ENCODE measurements at places on chromosomes 5 and 9.

DNA sequence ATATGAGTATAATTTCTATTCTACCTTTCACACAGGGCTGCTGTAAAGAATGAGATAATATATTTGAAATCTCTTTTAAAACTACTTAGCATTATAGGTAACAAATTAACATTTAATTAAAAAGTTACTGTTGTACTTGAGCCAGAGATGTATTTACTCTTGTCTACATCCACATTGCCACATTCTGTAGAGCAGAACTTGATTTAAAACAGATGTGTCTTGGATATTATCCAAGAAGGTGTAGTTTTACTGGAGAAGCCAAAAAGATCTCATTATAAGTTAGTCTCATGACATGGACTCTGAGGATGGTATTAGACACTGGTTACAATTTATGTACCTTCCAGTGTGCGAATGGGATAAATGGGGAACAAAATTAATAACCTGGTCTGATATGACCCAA lies 293.1 kb upstream of the CCNH start:
- peak; percentile 4 for DNase-seq

DNA sequence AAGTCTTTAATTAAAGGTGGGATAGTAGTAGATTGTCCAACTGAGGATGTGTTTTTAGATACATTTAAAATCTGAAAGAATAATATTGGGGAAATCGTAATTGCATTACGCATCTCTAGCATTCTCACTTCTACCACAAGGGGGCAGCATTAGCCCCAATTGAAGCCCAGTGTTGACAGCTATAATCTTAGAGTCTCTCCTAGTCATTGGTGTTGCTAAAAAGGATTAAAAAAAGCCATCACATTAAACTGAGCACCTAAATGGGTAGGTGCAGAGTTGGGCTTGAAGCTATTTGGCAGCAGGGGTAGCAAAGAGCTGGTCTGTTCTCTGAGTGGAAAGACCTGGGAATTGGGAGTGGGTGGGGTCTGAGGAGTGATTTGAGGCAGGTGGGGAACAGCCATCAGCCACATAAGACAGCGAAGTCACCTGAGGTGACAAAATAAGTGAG lies 177.2 kb downstream of the OSTF1 start:
- DNase-seq: no peak

DNA sequence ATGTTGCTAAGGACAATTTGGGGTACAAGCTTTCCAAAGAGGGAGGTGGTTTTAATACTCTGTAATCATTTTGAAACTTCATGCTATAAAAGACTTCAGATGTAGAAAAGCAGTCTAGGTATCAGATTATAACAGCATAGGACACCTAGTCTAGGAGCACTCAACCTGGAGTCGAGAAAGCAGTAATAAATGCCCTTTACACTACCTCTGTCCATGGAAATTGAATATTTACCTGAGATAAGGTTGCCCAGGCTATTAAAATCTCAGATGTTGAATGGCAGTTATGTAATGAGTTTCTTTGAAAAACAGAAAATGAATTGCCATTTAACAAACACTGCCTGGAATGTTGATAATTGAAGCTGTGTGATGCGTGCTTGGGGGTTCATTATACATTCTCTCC lies 561.8 kb upstream of the DMAC1 start:
- no peak for DNase-seq

GRCh38 chr5:141807329-141807728 lies 70.9 kb downstream of the PCDH1 start:
- no peak for DNase-seq

DNA sequence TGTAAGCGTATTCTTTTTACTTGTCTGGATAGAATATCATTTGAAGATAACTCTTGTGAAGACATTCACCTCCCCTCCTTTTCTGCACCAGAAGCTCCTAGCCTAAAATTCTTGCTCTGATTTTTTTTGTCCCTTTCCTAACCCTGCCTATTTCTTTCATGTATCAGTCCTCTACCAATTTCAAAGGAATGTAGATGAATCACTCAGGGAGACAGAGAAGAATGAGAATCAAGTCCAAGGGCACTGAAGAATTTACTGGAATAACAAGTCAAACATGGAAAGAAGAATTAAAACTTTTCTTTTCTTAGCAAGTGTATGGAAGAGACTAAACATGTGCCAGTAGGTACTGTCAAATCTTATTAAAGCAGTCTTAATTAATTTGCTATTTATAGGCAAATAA lies 618.7 kb downstream of the DNAH5 start:
- no peak for DNase-seq

DNA sequence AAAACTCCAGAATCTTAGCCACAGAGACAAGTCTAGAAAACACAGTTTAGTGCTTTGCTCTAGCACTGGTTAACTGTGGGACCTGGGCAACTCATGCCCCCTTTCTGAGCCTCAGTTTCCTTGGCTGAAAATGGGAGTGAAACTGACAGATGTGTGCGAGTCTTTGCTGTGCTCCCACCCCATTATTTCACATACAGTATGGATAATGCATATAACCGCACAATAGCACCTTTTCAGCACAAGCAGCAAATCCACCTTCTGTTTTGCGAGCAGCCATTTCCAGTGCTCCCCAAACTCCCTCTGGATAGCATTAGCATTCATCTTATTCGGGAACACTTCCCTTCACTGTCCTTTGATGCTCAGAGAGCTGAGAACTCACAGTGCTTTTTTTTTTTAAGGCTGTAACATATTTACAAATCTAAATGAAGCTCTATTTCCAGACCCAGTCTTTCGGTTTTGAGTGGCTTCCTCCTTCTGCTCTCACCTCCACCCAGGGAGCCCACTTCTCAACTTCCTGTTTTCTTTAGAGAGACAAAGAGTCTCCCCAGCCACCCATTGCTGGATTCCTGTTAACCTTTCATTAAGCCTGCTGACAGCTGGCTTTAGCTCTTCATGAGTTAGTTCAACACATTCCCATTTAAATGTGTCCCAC lies 49.2 kb downstream of the TIMD4 start:
- DNase-seq: no peak

DNA sequence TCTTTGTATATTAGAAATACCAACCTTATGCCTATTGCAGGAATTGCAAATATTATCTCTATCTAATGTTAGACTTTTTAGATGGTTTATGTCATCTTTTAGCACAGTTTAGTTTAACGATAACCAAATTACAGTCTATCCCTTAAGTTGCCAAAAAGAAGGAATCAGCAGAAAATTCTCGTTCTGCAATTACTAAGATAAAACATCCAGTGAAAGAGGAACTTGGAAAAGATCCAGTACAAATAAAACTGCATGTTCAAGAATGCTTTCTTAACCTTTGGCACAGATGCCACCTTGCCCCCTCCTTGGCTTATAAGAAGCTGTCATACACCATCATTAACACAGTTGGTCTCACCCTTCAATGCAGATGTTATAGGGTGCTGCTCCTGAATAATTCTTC lies 124.0 kb downstream of the SEMA5A start:
- no peak for DNase-seq

DNA sequence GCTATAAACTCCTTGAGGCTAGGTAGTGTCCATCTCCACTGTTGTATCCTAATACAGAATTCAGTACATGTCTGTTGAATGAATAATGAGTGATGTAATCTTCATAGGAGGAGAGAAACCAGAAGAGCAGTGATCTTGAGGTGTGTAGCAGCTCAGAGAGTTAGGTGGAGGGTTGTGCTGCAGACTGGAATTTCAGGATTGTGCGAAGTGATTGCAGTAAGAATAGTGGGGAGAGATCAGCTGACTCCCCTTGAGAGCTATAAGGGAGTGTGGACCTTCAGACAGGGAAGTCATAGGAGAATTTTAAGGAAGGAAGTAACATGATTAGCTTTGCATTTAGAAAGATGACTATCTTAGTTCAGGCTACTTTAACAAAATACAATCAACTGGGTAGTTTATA lies 4.4 kb downstream of the SNX24 start:
- DNase-seq: no peak

- no peak for DNase-seq
Measured at GRCh38 chr9:80378669-80379293, 807.0 kb downstream of the TLE4 start.

GRCh38 chr5:14627270-14627669 lies 37.2 kb upstream of the OTULIN start:
- no peak for DNase-seq

DNA sequence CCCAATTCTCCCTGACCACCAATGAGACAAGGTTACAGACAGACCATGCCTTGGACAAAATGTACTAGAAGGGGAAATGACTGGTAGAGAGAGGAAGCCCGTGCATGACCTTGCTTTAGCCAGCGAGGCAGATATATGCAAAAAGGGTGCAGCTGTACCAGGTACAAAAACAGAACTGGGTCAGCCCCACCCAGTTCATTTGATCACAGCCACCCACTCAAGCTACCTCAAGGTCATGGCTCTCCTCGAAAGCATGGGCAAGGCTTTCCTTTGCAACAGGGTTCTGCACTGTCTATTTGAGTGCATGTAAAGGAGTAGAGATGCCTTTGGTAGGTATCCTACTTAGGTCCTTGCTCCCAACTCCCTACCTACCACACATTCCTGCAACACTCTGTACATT lies 33.3 kb downstream of the TLE1 start:
- DNase-seq: no peak

DNA sequence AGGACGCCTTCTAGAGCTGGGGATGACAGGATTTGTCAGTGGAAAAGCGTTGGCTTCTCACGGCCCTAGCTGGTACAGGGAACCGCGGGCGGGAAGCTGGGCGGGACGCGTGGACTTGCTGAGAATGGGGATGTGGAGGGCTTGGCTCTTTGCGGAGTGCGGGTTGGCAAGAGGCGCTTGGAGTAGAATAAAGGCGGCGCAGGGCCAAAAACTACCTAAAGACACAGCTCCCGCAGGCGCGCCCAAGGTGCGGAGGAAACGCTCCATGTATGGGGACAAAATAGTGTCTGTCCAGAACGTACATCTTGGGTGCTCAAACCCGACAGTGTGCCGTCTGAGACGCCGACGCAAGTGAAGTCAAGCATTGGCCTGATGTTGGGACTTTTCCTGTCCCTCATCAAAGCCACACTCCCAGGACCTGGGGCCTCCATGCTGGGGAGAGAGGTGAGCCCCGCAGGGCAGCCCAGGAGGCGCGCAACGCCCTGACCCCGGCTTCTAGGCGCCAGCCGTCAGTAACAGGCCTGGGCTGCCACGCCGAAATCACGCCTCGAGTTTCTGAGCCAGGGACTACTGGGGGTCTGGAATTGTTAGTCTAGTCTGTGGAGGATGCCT lies 1.6 kb upstream of the NKX2-5 start:
- DNase-seq: no peak

DNA sequence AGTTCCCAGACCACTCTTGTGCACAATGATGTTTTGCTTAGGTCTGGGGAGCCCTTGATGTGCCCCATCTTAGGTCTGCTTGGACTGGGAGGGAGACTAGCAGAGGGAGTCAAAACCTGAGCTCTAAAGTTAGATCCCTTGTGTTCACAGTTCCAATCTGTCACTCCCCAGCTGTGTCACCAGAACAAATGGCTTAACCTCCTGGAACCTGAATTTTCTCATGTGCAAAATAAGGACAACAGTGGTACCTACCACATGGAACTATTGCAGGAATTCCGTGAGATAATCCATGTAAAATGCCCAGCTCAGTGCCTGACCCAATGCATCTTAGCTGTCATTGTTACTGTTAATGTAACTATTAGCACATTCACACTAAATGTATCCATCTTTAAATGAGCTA lies 45.5 kb downstream of the GALNT10 start:
- DNase-seq: no peak

DNA sequence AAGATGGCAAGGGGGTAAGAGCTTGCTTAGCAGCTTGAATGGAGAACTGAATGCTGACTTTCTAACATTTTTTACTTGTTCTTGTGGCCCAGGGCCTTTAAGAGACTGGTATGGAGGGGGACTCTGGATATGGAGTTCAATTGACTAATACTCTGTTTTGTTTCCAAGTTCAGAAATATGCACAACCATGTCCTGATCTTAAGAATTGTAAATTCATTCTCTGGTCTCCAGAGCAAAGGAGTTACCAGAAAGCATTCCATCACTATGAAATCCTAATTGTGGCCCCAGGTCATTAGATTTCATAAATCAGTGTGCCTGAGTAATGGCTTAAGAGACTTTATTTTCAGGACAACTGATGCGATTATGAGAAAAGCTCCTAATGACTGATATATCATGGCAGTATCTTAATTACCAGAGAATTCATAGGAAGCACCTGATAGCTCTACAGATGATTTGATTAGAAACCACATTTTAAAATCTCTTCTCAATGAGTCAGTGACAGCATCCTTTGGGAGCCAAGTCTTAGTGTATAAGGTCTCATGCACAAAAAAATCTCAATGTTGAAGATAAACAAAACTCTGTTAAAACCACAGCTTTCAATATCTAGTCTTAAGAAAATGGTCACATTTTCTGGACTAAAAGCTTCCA lies 613.6 kb upstream of the KLF4 start:
- DNase-seq: no peak

DNA sequence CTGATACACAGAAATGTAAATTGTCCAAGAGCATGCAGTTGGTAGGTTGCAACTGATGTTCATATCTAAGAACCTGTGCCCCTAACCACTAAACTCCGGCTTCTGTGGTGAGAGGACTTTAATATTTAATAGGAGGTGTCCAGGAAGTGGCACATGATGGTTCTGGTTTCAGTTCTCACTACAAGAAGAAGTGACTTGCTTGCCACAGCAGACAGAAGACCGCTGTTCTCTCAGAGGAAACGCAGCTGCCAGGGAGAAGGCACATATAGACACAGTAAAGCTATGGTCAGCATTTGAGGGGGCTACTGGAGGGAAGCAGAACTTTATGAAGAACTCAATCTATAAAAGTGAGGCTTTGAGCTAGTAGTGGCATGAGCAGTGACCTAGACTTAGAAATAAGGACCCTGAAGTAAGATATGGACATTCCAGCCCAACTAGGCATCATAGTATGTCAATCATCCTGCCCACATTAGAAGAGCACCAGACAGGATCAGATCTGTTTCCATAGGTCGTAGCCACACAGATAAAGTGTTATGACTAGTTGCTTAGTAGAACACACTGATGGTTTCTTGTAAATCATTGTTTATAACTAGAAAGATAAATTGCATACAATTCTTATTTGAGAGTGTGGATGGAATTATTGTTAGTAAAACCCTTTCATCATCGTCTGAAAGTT lies 36.4 kb upstream of the DAB2 start:
- DNase-seq: no peak

Measured in NCI-H446 treated with DMSO at 0.1 percent for 48 hours (cell line).